Hair follicle dermal papilla cell (primary cell): ENCODE measurements at places on chromosomes 12 and 14. TPM values are rescaled to one million over a fixed set of nuclear protein-coding genes. Genes with fewer than 3 reads are reported as not detected.

PPM1H gene
- total RNA-seq: 0.49 and 0.85 TPM in 2 replicates

CRIP1 gene
- 13.1 and 26.5 TPM in 2 replicates for total RNA-seq

TMEM229B gene
- total RNA-seq: 1.6 and 1.8 TPM in 2 replicates

ALDH1L2 gene
- total RNA-seq: 58.7 and 66.9 TPM in 2 replicates
